ENCODE measurements at places on chromosomes 2 and 18.

GRCh38 chr2:38421274-38422056 lies 44.4 kb upstream of the ATL2 start:
- no peaks in the 10 kb centered on the region for H3K36me3 ChIP-seq
- no peak overlapping the region for H3K27ac ChIP-seq

DNA sequence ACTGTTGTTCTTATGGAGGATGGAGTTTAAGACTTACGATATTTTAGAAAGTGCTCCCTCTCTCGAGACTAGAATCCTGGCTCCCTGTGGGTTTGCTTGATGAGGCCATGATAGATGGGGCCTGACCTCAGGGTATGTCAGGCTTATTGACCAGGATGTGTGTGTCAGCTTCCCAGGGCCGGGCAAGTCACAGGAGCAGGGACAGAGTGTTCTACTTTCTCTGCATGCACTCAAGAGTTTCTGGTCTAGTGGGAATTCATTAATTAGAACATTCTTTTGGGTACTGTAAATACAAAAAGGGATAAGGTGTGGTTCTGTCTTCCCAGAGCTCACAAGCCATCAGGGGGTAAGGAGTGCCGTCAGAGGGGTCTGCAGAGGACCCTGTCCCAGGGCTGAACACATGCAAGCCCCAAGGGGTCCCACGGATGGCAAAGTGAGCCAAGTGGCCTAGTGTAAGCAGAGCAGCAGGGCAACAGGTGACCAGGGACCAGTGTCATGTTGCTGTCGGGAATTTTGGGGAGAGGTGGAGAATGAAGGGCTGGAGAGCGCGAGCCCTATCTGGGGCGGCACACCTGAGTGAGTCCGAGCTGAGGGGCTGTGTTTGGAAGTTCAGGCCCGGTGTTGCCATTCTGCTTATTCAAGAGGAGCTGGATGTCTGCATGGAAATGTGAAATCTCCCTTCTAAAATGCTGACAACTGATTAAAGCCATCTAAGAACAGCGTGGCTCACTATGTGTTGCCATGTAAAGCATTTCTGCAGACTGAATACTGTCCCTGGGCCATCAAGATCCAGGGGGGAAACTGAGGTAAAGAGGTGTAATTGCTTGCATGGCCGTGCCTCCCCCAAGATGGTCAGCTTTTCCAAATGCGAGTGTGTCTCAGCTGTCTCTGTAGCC lies 91.4 kb downstream of the TGFA start:
- DNase-seq, result no peak
- no peaks in the 10 kb centered on the region for H3K36me3 ChIP-seq
- no peaks in the 10 kb centered on the region for H3K27me3 ChIP-seq
- no peaks in the 10 kb centered on the region for H3K4me1 ChIP-seq
- no peak overlapping the region for H3K27ac ChIP-seq

DNA sequence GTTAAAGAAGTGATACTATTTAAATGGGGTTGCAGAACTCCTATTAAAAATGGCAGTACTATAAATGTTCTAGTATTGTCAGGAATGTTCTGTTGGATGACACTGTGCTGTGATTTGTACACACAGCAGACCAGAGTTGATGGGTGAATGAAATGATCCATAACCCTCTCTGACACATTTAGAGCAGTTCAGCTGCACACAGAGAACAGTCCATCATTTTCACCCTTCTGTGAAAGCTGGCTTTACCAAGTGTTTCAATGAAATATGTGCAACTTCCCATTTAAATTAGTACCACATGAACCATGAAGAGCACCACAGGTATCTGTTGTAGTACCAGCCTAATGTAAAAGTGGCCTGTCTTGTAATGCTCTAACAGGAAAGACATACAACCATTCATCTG lies 981.4 kb downstream of the TMEM182 start:
- no peak overlapping the region for H3K27ac ChIP-seq
- H3K36me3 ChIP-seq, result no peaks in the 10 kb centered on the region
- no peak overlapping the region for H3K4me3 ChIP-seq
- no peaks in the 10 kb centered on the region for H3K27me3 ChIP-seq

DNA sequence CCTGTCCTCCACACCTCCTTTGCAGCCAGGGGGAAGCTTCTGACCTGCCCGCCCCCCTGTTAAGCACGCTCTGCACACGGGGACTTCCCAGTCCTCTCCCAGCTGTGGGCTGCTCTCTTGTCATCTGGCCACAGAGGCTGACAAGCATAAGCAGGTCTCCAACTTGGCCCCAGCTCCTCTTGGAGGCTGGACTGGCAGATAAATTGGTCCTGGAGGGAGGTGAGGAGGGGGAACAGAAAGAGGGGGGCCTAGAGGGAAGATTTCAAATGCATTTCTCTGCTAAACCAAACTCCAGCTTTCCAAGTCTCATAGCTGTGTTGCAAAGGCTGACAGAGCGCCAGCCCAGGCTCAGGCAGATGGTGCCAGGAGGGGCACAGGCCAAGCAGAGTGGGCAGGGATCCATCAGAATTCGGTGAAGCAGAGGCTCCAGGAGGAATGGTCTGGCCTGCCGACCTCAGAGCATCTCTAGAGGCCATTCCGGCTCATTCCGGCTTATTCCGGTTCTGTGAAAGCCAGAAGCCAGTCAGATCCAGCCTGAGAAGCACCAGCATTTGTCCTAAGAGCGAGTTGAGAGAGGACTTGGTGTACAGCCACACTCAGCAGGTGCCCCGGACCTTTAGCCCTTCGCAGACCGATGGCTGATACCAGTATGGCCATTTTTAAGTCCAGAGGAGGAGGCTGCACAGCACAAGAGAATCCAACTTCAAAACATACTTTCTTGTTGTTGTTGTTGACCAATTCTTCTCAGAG lies 508.9 kb upstream of the MYT1L start:
- H3K4me1 ChIP-seq, result no peaks in the 10 kb centered on the region
- no peak overlapping the region for H3K27ac ChIP-seq
- no peaks in the 10 kb centered on the region for H3K36me3 ChIP-seq
- H3K27me3 ChIP-seq, result no peaks in the 10 kb centered on the region
- no peak for DNase-seq

DNA sequence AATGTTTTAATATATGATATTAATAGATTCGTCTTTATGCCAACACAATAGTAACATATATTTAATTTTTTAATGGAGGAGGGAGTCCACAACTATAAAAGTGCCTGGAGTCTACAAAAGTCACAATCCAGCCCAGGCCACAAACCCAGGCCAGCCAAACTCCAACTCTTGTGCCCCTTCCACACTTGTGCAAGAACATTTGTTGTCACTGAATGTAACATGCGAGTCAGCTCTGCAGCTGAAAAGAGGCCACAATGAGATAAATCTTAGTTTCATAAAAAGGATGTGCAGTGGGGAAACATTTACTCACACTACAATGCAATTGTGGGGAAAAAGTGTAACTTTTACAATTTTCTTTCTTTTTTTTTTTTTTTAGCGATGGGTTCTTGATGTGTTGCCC lies 110.8 kb downstream of the MCFD2 start:
- no peaks in the 10 kb centered on the region for H3K36me3 ChIP-seq
- no peaks in the 10 kb centered on the region for H3K4me1 ChIP-seq
- DNase-seq, result no peak
- no peak overlapping the region for H3K27ac ChIP-seq
- no peaks in the 10 kb centered on the region for H3K27me3 ChIP-seq

DNA sequence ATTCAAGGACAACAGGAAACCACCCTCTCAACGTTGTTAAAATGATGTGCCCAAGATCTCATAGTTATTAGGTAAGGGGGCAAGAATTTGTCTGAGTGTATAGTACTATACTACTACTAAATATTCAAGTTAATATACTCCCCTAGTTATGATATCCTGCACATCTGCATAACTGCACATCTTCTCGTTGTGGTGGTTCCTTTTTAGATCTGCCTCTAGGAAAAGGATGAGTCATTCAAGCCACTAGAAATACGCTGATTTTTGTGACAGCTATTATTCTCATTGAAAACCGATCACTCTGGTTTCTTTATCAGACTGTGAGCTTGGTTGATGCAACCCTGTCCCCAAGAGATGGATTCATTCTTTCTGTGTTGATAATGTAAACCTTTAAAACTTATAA lies 1067.0 kb upstream of the FANCL start:
- no peak overlapping the region for H3K4me3 ChIP-seq
- H3K4me1 ChIP-seq, result peaks cover 2% of the 10 kb centered on the region
- DNase-seq, result no peak
- no peak overlapping the region for H3K27ac ChIP-seq

DNA sequence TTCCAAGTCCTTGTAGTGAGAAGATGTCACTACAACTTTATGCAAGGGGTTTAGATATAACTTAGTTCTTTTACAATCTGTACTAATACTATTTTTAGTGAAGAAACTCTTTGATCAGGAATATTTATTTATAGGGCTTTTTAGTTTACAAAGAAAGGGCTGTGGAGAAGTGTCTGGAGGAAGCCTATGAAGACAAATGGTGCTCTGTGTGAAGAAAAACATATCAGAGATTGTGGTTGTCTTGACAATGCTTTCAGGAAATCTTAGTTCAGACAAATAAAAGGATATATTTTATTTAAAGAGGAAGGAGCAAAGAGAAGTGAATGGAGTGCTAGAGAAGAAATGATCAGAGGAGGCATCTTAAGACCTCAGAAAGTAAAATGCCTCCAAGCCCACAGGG lies 824.9 kb downstream of the DCDC2C start:
- no peak overlapping the region for H3K4me3 ChIP-seq
- H3K27ac ChIP-seq, result no peak overlapping the region
- H3K27me3 ChIP-seq, result no peaks in the 10 kb centered on the region
- H3K4me1 ChIP-seq, result no peaks in the 10 kb centered on the region

GRCh38 chr18:6255886-6256285 lies 158.8 kb downstream of the L3MBTL4 start:
- no peak overlapping the region for H3K4me3 ChIP-seq
- no peaks in the 10 kb centered on the region for H3K27me3 ChIP-seq
- DNase-seq, result no peak
- H3K27ac ChIP-seq, result no peak overlapping the region

DNA sequence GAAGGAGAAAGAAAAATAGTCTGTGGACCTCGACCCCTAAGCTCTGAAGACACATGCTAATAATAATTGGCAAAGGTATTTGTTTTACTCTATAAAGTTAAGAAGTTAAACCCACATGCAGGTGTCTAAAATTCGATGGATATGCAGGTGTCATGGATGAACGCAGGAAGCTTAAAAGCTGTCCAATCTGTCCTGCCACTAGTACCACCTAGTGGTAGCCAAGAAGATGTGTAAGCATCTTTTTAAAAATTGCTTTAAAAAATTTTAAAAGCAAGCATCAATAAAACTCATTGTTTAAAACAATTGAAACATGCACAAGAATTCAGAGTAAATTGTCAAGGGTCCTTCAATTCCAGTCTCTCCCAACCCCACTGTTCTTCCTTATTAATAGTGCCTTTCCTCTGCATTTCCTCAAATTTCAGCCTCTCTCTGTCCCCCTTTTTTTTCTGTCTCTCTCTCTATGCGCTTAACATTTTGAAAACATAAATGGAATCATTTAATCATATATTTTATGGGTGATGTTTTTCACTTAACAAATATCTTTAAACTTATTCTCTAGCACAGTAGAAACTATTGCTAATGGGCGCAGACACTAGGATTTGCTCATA lies 30.6 kb upstream of the PPP3R1 start:
- no peak overlapping the region for H3K27ac ChIP-seq
- no peaks in the 10 kb centered on the region for H3K27me3 ChIP-seq
- peaks cover 3% of the 10 kb centered on the region for H3K4me1 ChIP-seq

- no peaks in the 10 kb centered on the region for H3K36me3 ChIP-seq
- no peak overlapping the region for H3K4me3 ChIP-seq
Observed at GRCh38 chr2:62363166-62363565, 142.8 kb downstream of the TMEM17 start.

DNA sequence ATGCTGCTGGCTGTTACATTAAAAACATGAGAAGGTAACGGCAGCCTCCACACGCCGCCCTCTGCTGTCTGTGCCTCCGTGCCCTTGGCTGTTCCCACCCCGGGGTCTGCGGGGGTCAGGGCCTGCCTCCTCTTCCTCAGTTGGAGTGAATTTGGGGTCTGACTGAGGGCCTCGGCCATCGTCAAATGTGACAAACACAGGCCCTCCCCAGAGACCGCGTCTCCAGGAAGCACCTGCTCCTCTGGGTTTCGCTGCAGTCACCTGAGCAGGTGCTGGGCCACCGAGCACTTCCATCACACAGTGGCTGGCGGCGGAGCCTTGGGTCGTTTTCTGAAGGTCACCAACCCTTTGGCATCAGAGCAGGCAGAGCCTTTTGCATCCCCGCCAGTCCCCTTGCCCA lies 70.9 kb downstream of the NFATC1 start:
- peaks cover 61% of the 10 kb centered on the region for H3K36me3 ChIP-seq
- peak; percentile 90 for DNase-seq
- H3K27ac ChIP-seq, result peak overlapping the region; percentile 98
- no peak overlapping the region for H3K4me3 ChIP-seq

DNA sequence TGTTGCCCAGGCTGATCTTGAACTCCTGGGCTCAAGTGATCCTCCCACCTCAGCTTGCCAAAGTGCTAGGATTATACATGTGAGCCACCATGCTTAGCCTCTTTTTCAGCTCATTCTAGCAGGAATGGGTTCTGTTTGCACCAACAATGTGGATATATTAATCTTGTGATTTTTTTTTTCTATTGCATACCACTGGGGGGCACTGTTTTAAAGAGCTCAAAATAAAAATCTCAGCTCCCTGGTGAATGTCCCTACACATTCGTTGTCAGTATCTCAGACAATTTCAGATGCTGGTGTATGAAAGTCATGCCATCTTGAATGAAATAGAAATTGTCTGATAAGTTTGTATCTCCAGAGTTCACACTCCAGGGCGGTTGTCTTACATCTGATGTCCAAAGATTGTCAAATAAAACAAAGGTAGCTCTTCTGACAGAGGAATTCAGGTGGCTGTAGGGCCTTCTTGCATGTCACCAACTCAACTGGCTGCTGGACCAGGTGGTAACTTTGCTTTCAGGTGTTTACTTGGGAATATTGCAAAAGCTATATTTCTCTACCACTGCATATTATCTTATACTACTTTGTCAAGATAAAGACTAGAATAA lies 3.1 kb upstream of the MATN3 start:
- peaks cover 33% of the 10 kb centered on the region for H3K27me3 ChIP-seq
- peaks cover 18% of the 10 kb centered on the region for H3K4me1 ChIP-seq
- DNase-seq, result peak; percentile 63

GRCh38 chr2:186868344-186868743 lies 19.4 kb upstream of the ZSWIM2 start:
- no peaks in the 10 kb centered on the region for H3K4me1 ChIP-seq
- H3K36me3 ChIP-seq, result no peaks in the 10 kb centered on the region
- no peak for DNase-seq
- H3K27me3 ChIP-seq, result no peaks in the 10 kb centered on the region

- H3K27me3 ChIP-seq, result no peaks in the 10 kb centered on the region
- no peak for DNase-seq
- no peaks in the 10 kb centered on the region for H3K4me1 ChIP-seq
- H3K4me3 ChIP-seq, result no peak overlapping the region
- no peak overlapping the region for H3K27ac ChIP-seq
Observed at GRCh38 chr18:778194-778927, 33.7 kb downstream of the YES1 start.

Data from B cell (primary cell).